ENCODE measurements at places on chromosomes 16 and 17.
A peak's percentile ranks its signal among the peaks of the same experiment; 100 is the strongest.

DNA sequence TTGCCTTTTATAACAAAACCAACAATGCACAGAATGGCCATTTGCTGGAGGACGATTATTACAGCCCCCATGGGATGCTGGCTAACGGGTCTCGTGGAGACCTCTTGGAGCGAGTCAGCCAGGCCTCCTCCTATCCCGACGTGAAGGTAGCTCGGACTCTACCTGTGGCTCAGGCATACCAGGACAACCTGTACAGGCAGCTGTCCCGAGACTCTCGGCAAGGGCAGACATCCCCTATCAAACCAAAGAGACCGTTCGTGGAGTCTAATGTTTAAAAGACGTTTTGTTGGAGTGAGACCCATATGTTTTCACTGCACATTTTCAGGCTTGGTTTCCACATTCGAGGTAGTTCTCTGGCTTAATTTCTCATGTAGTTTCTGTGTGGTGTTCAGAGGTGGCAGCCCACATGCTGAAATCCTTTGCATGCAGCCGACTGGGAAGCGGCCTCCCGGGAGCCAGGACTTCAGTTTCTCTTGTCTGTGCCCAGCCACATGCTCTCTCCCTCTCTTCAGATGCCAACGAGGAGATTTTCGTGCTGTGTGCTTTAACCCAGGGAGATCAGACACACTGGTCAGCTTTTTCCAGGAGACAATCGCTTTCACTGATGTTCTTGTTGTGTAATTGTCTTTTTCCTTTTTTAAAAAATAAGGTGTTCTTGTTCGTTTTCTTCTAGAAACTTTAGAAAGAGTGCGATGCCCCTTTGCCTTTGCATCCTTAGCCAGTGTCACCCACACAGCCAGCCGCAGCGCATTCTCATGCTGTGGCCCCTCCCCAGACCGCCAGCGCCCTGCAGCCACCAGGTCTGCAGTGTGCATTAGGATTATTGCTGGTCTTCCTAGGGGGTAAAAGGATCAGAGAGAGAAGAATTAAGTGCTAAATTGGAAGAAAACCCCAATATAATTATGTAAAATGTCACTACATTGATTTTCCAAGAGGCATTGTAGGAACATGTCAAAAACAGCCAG lies 24.1 kb downstream of the CYB561 start:
- DNase-seq: no peak

GRCh38 chr16:578870-579405 lies 9.2 kb downstream of the PIGQ start:
- DNase-seq: no peak

DNA sequence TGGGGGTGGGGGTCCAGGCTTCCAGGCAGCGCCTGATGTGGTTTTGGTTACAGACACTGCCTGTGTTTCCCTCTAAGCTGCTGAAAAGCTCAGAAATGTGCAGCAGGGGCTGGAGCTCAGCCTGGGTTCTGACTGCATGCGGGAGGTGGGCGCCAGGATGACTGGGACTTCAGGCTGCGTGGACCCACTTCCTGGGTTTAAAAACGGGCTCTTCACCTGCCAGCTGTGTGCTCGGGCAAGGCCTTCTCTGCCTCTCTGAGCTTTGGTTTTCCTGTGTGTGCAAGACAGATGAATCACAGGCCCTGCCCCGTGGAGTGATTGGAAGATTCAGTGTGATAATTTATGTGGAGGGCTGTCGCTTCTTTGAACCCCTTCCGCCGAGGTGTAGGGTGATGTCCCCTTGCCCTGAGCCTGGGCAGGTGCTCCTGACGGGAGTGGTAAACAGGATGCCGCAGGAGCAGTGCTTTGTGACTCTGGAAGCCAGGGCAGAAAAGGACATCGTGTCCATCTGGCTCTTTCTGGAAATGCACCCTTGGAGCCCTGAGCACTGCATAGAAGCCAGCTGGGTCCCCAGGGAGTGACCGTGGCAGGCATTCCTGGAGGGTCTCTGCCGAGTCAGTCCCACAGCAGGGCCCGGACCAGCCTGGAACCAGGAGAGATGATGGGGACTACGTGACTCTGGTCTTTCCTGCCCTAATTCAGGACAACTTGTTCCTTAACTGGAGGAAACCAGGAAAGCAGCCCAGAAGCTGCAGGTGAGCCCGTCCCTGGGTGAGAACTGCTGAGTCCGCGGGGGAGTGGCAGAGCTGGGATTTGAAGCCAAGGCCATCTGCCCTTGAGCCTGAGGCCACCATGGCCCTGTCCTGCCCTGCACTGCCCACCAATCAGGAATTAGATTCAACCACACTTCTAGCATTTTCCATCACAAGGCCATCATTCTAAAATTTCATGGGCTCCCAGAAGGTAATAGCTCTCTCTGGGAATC lies 28.5 kb upstream of the SLC7A5 start:
- no peak for DNase-seq

GRCh38 chr17:2904135-2904534 lies 107.9 kb downstream of the RAP1GAP2 start:
- no peak for DNase-seq

DNA sequence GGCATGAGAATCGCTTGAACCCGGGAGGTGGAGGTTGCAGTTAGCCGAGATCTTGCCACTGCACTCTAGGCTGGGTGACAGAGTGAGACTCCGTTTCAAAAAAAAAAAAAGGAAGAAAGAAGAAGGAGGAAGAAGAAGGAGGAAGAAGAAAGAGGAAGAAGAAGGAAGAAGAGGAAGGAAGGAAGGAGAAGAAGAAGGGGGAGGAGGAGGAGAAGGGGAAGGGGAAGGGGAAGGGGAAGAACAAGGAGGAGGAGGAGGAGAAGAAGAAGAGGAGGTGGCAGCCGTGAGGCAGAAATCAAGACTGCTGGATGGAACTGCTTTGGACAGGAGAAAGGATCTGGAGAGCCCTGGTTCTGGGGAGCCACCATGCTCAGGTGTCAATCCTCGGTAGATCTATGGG lies 29.7 kb upstream of the PEMT start:
- DNase-seq: no peak

- no peak for DNase-seq
Measured at GRCh38 chr17:75116737-75117136, 7.0 kb downstream of the ARMC7 start.

DNA sequence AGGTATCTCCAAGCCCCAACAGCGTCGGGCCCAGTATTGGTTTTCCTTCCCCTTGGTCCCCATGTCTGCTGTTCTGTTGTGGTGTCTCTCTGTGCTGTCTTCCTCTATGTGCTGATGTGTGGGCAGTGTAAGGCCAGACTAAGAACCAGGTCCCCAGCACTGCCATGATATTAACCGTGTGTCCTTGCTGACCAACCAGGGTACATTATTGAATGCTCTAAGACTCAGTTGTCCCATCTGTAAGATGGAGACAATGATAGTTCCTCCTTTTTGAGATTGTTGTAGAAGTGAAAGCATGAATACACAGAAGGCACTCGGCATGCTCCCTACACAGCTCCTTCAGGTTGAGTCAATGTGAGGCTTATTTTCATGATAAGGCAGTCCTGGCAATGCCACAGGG lies 20.6 kb downstream of the AOC3 start:
- no peak for DNase-seq

DNA sequence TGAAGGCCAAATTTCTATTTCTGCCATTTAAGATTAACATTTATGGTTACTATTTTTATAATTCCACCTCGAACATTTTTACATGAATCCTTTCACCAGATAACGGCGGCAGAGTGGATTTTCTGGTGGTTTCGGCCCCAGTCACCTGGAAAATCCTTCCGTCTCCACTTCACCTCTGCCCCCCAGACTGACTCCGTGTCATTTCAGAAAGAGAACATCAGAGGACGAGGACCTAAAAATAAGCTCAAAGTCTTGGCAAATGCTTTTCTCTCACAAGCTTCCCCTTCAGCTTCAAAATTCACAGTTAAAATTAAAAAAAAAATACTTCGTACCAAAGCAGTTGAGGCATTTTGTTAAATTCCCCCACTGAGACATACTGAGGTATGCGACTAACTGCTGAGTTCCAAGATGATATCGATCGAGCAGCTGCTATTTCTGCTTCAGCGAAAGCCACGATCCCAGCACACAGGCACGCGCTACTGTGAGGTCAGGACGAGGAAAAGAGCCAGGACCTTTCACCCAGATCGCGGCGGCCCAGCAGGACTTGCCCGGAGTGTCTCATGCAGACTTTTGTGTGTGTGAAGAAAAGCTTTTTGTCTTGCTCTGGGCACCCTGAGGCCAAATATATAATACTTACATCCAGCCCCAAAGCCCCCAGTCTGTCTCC lies 36.8 kb downstream of the ASPA start:
- DNase-seq: no peak

DNA sequence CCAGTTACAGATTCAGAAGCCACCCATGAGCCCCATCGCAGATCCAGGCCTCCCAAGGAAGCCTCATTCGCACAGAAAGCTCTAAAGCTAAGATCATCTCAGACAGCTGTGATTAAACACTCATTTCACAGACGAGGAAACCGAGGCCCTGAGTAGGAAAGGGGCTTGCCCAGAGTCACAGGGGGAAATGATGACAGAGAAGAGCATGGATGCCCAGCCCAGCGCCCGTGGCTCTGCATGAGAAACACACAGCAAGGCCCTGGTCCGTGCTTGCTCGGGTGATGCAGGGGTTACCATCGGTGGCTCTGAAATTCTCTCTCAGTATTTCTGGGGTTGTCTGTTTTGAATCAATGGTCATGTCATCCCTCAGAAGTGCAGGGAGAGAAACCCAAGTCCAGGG lies 109.6 kb downstream of the C16orf78 start:
- DNase-seq: no peak

GRCh38 chr16:62156971-62157370 lies 120.7 kb upstream of the CDH8 start:
- DNase-seq: no peak

- DNase-seq: no peak
Measured at GRCh38 chr17:74499992-74500391, 31.3 kb downstream of the CD300LB start.

- no peak for DNase-seq
Measured at GRCh38 chr16:20074099-20074991, 655 bp upstream of the GPR139 start.

DNA sequence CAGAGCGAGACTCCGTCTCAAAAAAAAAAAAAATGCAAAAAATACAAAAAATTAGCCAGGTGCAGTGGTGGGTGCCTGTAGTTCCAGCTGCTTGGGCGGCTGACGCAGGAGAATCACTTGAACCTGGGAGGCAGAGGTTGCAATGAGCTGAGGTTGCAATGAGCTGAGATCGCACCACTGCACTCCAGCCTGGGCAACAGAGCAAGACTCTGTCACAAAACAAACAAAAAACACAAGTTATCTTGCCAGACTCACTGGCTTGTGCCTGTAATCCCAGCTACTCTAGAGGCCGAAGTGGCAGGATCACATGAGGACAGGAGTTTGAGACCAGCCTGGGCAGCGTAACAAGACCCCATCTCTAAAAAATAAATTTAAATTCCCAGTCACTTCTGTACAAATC lies 3.4 kb upstream of the ST3GAL2 start:
- DNase-seq: no peak

GRCh38 chr16:15704545-15704987 lies 54.5 kb downstream of the NDE1 start:
- DNase-seq: peak; percentile 22

GRCh38 chr17:55265311-55266021 lies 706 bp downstream of the HLF start:
- DNase-seq: no peak

DNA sequence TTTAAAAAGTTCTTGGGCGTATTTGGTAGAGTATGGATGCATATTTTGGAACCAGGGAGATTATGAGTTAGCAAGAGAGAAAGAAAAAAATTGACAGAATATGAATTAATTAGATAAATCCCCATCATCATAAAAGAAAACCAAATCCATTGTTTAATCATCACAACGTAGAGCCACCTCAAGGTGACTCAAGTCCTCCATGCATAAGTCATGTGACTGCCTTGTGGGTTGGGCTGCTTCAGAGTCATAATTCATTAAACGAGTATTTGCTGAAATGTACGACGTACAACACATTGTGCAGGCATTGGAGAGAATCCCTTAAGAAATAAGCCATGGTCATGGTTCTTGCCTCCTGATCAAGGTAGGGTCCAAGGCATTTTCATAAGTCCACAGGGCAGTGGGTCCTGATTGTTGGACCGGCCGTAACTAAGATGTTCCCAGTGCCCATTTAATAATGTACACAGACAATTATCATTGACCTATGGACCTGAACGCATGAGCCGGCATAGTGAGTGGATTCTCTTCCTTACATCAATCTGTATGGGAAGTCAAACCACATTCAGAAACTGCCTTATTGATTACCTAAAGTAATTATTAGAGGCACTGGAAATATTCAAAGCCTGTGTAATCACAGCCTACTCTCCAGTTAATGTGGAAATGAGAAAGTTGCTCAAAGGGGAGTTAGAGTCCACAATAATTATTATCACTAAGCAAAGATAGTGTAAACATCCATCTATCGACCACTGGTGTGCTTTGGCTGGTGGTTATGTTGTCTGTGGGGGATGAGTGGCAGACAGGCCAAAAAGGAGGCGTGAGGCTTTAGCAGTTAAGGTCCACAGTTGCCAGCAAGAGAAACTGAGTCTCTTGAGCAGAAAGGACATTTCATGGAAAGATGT lies 165.4 kb downstream of the PITPNC1 start:
- DNase-seq: no peak

DNA sequence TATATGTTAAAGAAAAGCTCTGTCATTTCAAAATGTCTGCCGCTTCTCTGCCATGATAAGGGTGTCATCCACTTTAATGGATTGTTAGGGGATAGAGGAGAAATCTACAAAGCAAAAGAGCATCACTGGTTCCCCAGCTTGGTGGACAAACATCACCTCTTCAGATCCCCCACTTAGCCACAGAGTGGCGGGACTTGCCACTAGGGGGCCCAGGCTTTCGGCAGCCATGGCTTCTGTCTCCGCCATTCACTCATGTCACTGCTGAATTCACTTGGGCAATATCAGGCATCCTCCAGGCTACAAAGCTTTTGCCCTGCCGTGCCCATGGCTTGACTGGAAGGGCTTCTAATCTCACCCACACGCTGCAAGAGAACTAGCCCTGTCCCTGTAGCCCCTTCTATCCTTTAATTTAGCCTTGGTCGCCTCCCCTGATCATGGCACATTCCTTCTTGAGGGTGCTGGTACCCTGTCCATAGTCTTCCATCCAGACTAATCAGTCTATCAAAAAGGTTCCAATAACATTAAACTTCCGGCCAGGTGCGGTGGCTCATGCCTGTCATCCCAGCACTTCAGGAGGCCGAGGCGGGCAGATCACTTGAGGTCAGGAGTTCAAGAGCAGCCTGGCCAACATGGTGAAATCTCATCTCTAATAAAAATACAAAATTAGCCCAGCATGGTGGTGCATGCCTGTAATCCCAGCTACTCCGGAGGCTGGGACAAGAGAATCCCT lies 34.7 kb downstream of the SBK1 start:
- DNase-seq: no peak

GRCh38 chr17:48628649-48629410 lies 2.7 kb upstream of the HOXB9 start:
- no peak for DNase-seq

- no peak for DNase-seq
Measured at GRCh38 chr16:19861811-19862327, 22.8 kb downstream of the GPRC5B start.

Measured in HS-5 (cell line).